Astrocyte of the cerebellum (primary cell): ENCODE measurements at places on chromosomes 7 and 10.
A peak's percentile ranks its signal among the peaks of the same experiment; 100 is the strongest.

DNA sequence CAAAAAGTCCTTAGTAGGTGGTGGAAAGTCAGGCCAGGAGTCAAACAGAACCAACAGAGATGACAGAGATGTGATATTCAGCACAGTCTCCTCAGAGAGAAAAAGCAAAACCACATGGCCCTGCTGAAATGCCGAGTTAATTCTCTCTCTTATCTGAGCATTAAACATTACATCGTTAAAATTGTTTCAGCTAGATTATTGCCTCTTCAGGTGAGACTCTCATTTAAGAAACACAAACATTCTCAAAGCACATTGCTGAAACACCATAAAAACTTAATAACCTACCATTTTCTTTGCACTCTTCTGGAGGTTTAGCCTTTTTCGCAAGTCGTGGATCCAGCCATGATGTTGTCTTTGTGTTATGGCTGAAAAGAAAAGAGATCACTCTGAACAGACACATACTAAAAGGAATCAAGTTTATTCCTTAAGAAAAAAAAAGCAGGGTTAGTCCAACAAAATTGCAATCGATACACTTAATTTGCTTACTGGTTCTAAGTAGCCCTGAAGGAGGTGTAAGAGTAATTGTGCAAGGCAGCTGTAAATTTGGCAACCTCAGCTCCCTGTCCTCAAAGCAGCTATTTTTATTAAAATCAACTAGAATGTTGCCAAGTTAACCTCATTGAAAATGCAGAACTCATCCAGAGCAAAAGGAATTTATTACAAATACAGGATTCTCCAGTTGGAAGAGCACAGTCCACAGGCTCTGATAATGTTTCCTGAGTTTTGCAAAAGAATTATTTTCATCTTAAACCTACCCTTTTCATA is 691.1 kb downstream of the PHTF2 start:
- DNase-seq, result peak; percentile 34

GRCh38 chr10:74044419-74044818 is 46.5 kb downstream of the VCL start:
- no peak for DNase-seq

DNA sequence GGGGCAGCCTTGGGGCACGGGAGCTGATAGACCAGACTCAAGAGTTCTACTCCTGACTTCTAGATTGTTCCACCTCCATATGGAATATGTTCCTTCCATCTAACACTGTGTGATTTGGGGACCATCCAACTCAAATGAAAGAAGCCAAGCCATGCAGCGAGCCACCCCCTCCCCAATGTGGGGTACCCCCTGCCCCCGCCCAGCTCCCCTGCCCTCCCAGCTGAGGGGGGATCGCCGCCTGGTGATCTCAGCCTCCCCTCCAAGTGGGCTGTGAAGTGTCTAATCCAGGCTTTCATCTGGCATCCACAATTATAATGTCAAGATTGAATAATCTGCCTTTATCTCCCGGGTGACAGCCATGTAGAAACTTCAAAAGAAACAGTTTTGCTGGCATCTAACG is 246.1 kb downstream of the RPS24 start:
- no peak for DNase-seq

DNA sequence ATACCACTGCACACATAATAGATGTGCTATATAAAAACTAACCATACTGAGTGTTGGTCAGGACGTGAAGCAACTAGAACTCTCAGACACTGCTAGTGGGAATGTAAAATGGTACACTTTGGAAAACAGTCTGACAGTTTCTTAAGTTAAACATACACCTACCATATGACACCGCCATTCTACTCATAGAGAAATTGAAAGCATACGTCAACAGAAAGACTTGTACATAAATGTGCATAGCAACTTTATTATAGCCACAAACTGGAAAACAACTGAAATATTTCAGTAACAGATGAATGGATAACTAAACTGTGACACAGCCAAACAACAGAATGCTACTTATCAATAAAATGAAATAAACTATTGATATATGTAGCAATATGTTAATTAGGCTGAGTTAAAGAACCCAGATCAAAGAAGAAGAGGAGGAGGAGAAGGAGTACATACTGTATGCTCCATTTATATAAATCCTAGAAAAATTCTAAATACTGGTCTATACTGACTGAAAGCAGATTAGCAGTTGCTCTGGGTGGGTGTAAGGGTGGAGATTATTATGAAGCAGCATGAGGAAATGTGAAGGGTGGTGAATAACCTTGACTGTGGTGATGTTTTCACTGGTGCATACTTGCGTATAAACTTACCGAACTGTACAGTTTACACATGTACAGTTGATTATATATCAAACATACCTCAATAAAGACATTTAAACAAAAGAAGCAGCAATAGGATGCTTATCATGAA is 48.6 kb downstream of the ARHGAP21 start:
- no peak for DNase-seq

DNA sequence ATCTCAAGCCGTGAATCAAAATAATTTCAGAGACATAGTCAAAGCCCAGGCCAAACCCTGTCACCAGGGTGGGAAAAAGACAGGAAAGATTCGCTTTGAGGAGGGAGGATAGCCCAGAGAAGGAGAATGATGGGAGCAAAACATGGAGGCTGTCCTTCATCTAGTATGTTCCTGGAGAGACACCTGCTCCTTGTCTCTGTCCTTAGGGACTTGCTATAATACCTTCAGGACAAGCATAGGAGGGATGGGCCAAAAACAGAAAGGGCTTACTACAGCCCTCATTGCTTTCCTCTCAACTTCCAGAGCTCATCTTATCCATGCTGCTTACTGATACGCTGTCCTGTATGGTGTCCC is 593.7 kb downstream of the LRMDA start:
- no peak for DNase-seq

- DNase-seq, result no peak
These were observed 51.4 kb upstream of the AMPH start for GRCh38 chr7:38682606-38683005.

- DNase-seq, result no peak
These were observed 17.1 kb downstream of the SLIT1 start for GRCh38 chr10:97168645-97169044.

- no peak for DNase-seq
These were observed 42.7 kb downstream of the TMEM26 start for GRCh38 chr10:61410353-61411070.

- no peak for DNase-seq
These were observed 10.2 kb downstream of the CRYGN start for GRCh38 chr7:151429560-151430331.

GRCh38 chr10:72297805-72298591 is 24.3 kb downstream of the DDIT4 start:
- peak; percentile 91 for DNase-seq

- no peak for DNase-seq
These were observed 958 bp downstream of the ANKRD1 start for GRCh38 chr10:90919683-90920574.

- no peak for DNase-seq
These were observed 35.3 kb upstream of the DUSP5 start for GRCh38 chr10:110462166-110463095.

GRCh38 chr10:78082636-78083035 is 49.0 kb downstream of the RPS24 start:
- no peak for DNase-seq

DNA sequence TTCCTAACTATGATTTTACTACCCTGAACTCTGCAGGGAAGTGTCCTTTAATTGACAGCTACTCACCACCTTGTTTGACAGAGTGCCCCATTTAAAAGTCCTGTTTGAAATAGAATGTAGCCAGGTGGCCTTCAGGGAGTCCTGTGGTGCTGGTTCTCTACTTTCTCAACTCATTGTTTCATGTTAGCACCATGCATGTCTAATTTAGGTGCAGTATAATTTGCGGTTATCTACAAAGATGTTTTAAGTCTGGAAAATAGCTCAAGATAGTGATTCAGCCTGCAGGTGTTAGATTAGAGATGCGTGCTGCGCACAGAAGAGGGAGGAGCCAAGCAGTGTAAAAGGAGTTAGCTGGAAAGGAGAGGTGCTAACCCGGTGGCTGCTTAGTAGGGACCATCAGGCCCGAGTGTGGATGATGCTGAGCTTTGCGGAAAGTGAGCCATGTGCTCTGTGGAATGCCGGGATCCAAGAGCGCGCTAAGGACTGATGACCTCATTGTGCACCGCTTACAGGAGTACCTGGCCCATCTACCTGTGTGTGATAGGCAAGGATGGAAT is 1.2 kb downstream of the CCM2 start:
- no peak for DNase-seq

DNA sequence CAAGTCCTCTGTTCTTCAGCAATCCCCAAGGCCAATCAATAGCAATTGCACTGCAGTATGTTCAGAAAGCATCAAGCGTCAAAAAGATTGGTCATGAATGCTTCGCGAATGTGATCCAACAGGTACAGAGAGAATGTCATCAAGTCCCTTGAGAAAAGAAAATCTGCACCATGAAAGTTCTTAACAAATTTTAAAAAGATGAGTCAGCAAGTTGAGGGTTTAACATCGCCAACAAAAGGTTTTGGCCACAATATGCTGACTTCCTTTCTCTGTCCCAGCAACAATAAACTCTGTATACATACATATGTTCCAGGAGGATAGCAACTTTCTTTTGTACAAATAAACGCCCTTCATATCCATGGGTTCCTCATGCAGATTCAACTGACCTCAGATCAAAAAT is 168.5 kb upstream of the C7orf33 start:
- DNase-seq, result no peak

GRCh38 chr7:74306730-74307469 is 17.7 kb downstream of the CLIP2 start:
- peak; percentile 61 for DNase-seq

DNA sequence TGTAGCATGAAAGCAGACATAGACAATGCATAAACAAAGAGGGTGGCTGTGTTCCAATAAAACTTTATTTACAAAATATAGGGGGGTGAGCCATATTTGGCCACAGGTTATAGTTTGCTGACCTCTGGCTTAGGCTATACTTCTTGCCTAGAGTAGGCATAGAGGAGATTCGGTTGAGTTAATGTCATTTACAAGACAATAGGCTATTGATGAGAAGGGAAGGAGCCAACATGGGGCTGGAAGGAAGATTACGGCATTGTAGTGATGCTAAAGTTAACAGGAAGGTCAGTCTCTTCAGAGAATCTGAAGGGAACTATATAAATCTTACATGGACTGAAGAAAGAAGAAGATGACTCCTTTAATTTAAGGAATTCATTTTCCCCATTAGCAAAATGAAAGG is 463.5 kb downstream of the HTR7 start:
- no peak for DNase-seq

DNA sequence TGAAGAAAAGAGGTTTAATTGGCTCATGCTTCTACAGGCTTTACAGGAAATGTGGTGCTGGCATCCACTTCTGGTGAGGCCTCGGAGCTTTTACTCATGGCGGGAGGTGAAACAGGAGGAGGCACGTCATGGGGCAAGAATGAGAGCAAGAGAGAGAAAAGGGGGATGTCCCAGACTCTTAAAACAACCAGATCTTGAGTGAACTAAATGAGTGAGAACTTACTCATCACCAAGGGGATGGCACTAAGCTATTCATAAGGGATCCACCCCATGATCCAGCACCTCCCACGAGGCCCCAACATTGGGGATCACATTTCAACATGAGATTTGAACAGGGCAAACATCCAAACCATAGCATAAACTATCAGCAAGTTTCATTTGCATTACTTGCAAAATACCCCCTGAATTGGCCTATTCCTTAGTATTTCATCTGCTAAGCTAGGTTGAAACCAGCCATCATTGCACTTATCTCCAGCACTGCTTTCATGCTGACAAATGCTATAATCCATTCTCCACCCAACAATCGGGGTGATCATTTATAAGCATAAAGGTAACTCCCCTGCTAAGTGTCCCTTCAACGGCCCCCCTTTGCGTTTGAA is 179.0 kb downstream of the NOC3L start:
- DNase-seq, result peak; percentile 87

DNA sequence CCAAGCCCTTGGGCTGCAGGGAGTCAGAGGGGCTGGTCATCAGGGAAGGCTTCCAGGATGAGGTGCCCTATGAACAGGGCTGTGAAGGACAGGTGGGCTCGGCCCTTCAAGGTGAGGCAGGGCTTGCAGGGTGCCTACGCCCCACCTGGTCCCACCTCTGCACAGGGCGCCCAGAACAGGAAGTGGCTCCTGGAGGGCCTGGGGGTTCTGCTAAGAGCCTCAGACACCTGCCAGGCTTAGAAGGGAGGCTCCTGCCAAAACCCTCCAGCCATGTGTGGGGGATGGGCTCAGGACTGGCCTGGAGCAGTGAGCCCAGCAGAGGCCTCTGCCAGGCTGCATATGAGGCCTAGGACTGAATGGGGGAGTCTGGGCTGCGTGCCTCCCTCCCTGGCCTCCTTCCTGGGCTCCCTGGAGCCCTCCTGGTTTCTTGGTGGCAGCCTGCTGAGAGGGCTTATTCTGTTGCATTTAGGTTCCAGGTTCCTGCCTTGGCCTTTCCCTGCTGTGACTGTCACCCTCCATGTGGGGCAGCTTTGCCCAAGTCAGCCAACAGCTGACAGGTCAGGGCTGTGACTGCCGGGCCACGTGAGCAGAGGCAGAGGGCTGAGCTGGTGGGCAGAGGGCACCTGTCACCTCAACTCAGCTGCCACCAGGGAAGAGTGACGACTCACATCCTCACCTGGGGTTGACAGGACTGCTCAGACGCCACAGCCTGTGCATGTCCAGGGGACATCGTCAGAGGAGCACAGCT is 45.2 kb upstream of the MSMB start:
- no peak for DNase-seq

DNA sequence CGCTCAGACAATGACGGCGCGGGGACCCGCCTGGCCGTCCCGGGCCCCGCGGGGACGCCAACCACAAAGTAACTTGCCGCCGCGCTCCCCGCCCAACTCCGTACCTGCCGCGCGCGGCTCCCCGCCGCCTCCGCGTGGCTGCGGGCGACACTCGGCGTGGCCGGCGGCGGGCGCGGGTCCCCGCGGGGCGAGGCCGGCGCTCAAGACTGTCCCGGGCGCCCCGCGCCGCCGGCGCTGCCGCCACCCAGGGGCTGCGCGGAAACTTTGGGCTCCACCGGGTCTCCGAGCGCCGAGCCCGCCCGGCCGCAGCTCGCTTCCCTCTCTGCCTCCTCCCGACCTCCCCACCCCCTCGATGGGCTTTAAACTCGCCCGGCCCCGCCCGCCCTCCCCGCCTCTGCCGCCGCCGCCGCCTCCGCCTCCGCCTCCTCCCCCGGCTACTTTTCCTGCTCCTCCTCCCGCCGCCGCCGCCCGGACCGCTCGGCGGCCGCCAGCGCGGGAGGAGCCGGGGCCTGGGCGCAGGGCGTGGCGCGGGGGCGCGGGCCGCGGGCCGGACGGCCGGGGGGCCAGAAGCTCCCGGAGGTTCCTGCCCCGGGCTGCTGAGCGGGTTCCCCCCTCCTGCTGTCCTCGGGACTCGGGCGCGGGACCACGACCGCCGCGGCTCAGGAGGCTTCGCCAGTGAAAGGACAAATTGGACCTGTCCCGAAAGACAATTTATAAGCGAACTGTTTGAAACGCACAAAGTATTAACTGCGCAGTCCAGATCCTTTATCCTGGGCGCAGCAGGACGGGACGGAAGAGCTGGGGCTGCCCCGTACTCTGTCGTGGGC is 10.6 kb upstream of the GRB10 start:
- no peak for DNase-seq
